Lung (tissue), 17 donors: ENCODE measurements at places on chromosomes 5 and 9. TPM values are rescaled to one million over a fixed set of nuclear protein-coding genes. Genes with fewer than 3 reads are reported as not detected.

DNA sequence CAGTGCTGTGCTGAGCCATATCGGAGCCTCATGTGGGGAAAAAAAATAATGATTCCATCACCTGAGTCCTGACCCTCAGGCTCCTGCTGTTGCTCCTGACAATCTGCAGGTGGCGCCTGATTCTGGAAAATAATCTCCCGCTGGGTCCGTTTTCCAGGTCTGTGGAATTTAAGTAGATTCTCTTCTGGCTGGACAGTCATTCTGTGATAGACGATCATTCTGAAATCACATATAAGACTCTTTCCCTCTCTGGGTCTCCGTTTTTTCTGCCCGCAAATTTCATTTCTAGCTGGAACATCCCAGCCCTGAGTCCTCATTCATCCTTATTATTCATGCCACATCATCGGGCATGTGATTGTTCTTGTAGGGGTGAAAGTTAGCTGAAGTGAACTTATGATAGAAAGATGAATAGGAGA, 22.1 kb upstream of the STXBP1 start:
- no peak overlapping the region for H3K4me3 ChIP-seq
- no peaks in the 10 kb centered on the region for H3K36me3 ChIP-seq
- H3K4me1 ChIP-seq = no peaks in the 10 kb centered on the region
- H3K27me3 ChIP-seq = no peaks in the 10 kb centered on the region
- DNase-seq = peak; percentile 87

GRCh38 chr5:143143973-143144372, 259.5 kb downstream of the NR3C1 start:
- DNase-seq = no peak
- H3K4me1 ChIP-seq = peaks cover 1% of the 10 kb centered on the region
- H3K4me3 ChIP-seq = no peak overlapping the region
- H3K36me3 ChIP-seq = peaks cover 2% of the 10 kb centered on the region
- no peak overlapping the region for H3K27ac ChIP-seq

DNA sequence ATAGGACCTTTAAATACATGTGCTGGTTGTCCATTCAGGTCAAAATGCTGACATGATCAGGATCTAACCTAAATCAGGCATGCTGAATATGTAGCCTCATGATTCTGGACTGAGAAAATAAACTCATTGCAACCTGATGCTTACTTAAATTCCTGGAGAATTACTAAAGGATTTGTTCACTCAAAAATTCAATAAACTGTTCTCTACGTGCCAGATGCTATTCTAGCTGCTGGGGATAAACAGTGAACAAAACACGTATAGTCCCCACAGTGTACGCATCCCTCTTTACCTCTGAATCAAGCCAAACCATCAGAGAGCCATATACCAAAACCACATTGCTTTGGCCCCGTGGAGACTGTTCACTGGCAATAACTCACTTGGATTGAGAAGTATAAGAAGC, 6.1 kb downstream of the SCAI start:
- DNase-seq = no peak
- H3K4me3 ChIP-seq = no peak overlapping the region
- H3K36me3 ChIP-seq = no peaks in the 10 kb centered on the region
- no peak overlapping the region for H3K27ac ChIP-seq
- H3K27me3 ChIP-seq = no peaks in the 10 kb centered on the region

- H3K36me3 ChIP-seq = no peaks in the 10 kb centered on the region
- H3K4me3 ChIP-seq = no peak overlapping the region
- no peak for DNase-seq
- no peaks in the 10 kb centered on the region for H3K27me3 ChIP-seq
- H3K27ac ChIP-seq = no peak overlapping the region
Observed at GRCh38 chr5:61735531-61735930, 403.5 kb downstream of the ZSWIM6 start.

DNA sequence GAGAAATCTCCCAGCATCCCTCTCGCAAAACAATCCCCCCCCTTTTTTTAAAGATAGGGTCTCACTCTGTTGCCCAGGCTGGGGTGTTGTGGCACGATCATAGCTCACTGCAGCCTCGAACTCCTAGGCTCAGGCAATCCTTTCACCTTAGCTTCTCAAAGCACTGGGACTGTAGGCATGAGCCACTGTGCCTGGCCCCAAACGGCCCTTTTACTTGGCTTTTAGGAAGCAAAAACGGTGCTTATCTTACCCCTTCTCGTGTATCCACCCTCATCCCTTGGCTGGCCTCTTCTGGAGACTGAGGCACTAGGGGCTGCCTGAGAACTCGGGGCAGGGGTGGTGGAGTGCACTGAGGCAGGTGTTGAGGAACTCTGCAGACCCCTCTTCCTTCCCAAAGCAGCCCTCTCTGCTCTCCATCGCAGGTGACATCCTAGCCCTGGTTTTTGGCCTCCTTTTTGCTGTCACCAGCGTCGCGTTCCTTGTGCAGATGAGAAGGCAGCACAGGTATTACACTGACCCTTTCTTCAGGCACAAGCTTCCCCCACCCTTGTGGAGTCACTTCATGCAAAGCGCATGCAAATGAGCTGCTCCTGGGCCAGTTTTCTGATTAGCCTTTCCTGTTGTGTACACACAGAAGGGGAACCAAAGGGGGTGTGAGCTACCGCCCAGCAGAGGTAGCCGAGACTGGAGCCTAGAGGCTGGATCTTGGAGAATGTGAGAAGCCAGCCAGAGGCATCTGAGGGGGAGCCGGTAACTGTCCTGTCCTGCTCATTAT, 6.8 kb downstream of the CA9 start:
- H3K4me1 ChIP-seq = no peaks in the 10 kb centered on the region
- H3K27me3 ChIP-seq = no peaks in the 10 kb centered on the region
- H3K36me3 ChIP-seq = peaks cover 21% of the 10 kb centered on the region
- no peak overlapping the region for H3K27ac ChIP-seq
- no peak overlapping the region for H3K4me3 ChIP-seq
- DNase-seq = no peak

- H3K27ac ChIP-seq = no peak overlapping the region
- no peaks in the 10 kb centered on the region for H3K27me3 ChIP-seq
- H3K4me1 ChIP-seq = no peaks in the 10 kb centered on the region
- H3K4me3 ChIP-seq = no peak overlapping the region
- DNase-seq = no peak
Observed at GRCh38 chr5:147979761-147980160, 73.4 kb upstream of the C5orf46 start.

- H3K27ac ChIP-seq = no peak overlapping the region
- no peak for DNase-seq
- no peaks in the 10 kb centered on the region for H3K27me3 ChIP-seq
- no peaks in the 10 kb centered on the region for H3K4me1 ChIP-seq
Observed at GRCh38 chr5:154380263-154380662, 65.5 kb upstream of the SAP30L start.

GRCh38 chr9:90775657-90776056, 26.0 kb upstream of the SYK start:
- no peaks in the 10 kb centered on the region for H3K27me3 ChIP-seq
- DNase-seq = no peak
- no peaks in the 10 kb centered on the region for H3K36me3 ChIP-seq
- H3K27ac ChIP-seq = no peak overlapping the region
- H3K4me3 ChIP-seq = no peak overlapping the region
- H3K4me1 ChIP-seq = no peaks in the 10 kb centered on the region

DNA sequence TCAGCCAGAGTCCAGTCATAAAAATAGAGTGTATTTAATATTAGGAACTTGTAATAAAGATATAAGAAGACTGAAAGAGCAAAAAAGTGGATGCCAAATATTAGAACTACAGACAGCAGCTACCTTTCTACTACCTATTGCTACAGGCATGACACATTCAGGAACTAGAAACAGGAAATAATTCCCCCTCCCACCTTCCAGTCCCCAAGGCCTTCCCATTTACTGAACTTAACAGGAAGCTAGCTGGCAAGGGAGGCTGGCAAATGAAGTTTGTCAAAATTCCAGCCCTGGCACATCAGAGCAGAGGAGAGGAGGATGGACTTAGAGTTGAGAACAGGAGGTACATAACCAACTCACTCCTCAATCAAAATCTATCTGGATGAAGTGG, 50.2 kb upstream of the RIC1 start:
- no peaks in the 10 kb centered on the region for H3K36me3 ChIP-seq
- no peak for DNase-seq
- H3K27me3 ChIP-seq = no peaks in the 10 kb centered on the region
- H3K4me3 ChIP-seq = no peak overlapping the region
- no peaks in the 10 kb centered on the region for H3K4me1 ChIP-seq
- H3K27ac ChIP-seq = no peak overlapping the region

DNA sequence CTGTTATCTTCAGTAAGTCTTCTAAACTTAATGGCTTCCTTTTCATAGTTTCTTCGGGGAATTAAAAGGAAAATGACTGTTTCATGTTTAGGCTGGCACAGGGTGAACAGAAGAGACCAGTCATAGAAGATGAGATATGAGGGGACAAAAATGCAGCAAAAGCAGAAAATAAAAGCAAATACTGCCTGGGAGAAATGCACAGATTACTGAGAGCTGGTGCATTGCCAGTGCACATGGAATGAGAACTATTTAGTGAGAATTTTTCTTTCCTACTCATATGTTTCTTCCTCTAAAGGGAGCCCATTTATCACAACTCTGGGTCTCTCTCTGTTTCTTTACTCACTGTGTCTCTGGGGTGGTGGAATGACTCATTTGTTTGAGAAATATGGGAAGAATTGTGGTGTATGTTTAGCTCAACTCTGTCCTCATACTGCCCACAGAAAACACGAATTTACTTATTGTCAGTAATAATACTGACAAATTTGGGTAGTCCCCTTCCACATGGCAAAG, 25.9 kb upstream of the ANKRD55 start:
- no peaks in the 10 kb centered on the region for H3K27me3 ChIP-seq
- no peak overlapping the region for H3K27ac ChIP-seq
- peaks cover 11% of the 10 kb centered on the region for H3K4me1 ChIP-seq
- no peaks in the 10 kb centered on the region for H3K36me3 ChIP-seq
- no peak overlapping the region for H3K4me3 ChIP-seq

DNA sequence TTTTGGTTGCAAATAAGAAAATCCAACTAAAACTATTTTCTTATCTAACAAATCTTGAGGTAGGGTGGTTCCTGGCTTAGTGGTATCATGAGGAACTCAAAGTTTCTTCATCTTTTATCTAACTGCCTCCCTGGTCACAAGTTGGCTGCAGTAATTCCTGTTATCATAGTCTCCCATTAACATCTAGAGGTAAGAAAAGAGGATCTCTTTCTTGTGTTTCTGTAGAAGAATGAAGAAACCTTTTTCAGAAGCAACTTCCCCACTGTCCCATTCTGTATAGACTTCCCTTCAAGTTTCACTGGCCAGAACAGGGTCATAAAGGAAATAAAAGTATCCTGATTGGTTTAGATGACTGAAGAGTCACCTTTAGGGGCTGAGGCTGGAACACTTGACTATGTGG, 81.8 kb upstream of the ELL2 start:
- H3K36me3 ChIP-seq = no peaks in the 10 kb centered on the region
- H3K4me3 ChIP-seq = no peak overlapping the region
- H3K27me3 ChIP-seq = no peaks in the 10 kb centered on the region
- H3K4me1 ChIP-seq = no peaks in the 10 kb centered on the region
- H3K27ac ChIP-seq = no peak overlapping the region

DNA sequence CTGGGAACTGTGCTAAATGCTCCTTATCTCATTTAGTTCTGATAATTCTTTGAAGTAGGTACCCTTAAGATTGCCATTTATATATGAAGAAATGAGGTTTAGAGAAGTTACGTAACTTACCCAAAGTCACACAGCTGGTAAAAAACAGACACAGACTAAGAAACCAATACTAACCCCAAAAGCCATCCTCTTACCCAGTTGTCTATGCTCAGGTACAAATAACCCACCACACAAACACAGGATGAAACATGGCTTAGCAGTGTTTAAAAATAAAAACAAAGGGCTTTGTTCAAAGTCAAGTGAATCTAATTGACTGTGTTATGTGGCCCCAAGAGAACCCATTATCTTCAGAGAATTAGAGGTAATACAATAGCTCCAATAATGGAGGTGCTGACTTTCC, 37.0 kb upstream of the IL7R start:
- H3K27me3 ChIP-seq = no peaks in the 10 kb centered on the region
- no peak overlapping the region for H3K4me3 ChIP-seq
- no peak overlapping the region for H3K27ac ChIP-seq
- H3K36me3 ChIP-seq = no peaks in the 10 kb centered on the region

DNA sequence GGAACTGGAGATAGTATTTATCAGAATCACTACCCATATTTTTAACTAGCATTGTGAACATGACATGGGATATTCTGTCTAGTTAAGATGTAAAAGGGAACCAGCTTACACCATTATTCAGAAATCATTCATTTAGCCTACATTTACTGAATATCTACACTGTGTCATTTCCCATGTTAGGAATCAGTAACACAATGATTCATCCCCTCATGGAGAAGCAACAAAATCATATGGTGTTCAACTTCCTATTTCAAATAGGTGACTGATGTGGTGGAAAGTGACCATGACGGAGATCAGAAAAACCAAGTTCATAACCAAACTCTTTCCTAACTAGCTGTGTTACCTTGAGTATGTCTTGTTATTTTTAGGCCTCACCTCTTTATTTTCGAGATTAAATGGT, 550.0 kb upstream of the TUSC1 start:
- H3K4me3 ChIP-seq = no peak overlapping the region
- no peak overlapping the region for H3K27ac ChIP-seq
- no peaks in the 10 kb centered on the region for H3K27me3 ChIP-seq
- no peaks in the 10 kb centered on the region for H3K36me3 ChIP-seq

DNA sequence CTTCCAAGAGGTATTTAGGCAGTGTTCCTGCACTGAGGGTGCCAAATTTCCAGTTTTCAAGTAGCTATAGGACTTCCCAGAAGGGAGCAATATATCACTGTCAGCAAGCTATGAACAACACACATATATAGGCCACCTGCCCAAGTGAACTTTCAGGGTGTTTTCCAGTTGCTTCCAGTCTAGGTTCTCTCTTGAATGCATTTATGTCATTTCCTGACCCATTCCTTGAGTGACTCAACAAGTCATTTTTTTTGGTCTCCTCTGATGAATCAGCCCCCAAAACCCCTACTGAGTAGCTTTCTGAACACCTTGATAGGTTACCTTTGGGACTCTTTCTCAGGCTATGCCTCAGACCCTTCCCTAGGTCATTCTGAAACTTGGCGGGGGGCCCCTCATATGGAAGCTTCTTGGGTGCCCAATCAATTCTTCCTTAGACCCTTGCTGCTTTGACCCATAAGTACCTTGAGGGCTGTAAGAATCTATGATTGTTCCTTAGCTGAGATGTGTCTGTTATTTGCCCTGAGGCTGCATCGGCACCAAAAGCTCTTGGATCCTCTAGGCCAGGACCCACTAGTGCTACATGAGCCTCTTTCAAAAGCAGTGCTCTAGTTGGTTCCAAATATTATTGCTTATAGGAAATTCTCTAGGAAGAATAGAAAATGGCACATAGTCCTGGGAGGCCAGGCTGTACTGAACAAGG, 12.4 kb downstream of the DNAJB5 start:
- H3K27ac ChIP-seq = no peak overlapping the region
- no peak overlapping the region for H3K4me3 ChIP-seq
- peaks cover 5% of the 10 kb centered on the region for H3K4me1 ChIP-seq

The GFRA3 gene
- 0.11 TPM for polyA plus RNA-seq

The NR2F1 gene
- 59.3 TPM for polyA plus RNA-seq

The GDA gene
- 1.5 TPM for polyA plus RNA-seq

The TAS2R1 gene
- not detected for polyA plus RNA-seq

The CTXN3 gene
- not detected for polyA plus RNA-seq
